NCI-H1694 (cell line): ENCODE measurements at places on chromosomes 7 and 10.

DNA sequence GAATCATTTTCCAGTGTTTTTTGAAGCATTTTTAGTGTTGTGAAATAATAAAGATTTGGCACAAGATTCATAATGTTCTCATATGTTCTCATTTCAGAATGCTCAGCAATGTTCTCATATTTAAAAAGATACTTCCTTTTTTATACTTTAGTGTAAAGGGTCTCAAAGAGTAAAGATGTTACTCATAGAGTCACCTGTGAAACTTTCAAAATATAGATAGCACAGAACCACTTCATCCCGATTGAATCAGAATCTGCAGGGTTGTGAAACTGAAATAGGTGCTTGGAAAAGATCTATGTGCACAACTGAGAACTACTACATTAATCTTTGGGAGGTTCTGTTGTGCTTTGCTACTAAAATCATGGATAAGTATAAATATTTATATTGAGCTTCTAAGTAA, 144.7 kb downstream of the MDFIC start:
- no peak for DNase-seq

GRCh38 chr10:98272656-98273055, 4.7 kb upstream of the LOXL4 start:
- DNase-seq, result no peak

GRCh38 chr10:125043841-125044658, 102.1 kb downstream of the ZRANB1 start:
- no peak for DNase-seq

- DNase-seq, result no peak
Measured at GRCh38 chr10:11237571-11237970, 219.9 kb downstream of the CELF2 start.

DNA sequence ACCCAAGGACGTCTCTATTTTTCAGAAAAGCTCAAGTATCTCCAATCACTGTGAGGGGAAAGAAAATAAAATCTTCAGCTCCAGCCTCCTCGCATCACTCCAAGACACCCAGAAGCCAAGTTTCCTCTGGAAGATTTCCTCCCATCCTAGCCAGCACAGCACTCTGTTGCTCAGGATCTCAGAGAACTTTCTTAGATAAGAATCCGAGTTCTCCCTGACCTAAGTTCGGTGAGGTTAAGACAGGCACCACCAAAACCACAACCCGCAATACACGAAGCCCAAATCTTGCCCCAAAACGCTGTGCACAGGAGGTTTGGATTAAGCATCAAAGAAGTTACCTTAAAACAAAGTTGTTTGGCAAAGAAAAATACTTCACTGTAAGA, 4.2 kb downstream of the FAM53B start:
- DNase-seq, result no peak
